ENCODE measurements at places on chromosomes 7 and 10. TPM values are rescaled to one million over a fixed set of nuclear protein-coding genes. Genes with fewer than 3 reads are reported as not detected.

DNA sequence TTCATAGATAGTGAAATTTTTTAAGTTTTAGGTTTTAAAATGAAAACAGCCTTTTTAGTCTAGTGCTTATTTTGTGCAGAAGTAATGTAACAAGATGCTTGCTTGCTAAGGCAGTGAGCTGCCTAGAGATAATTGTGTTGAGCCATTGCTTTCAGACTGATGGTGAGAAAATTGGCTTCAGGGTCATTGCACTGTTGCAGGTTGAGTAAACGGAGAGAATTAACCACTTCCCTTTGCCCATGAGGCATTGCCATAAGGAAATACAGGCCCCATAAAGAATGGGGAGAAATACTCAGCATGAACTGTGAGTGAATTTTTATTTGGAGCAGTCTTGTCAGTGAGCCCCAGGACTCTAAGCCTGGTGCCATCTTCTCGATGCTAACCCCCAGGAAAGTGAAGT is 140.5 kb downstream of the LRRC4 start:
- no peaks in the 10 kb centered on the region for H3K27me3 ChIP-seq
- peaks cover 60% of the 10 kb centered on the region for H3K36me3 ChIP-seq
- no peak overlapping the region for H3K27ac ChIP-seq
- H3K4me1 ChIP-seq: peaks cover 21% of the 10 kb centered on the region
- H3K4me3 ChIP-seq: peak overlapping the region; percentile 13
- DNase-seq: no peak

GRCh38 chr10:102067091-102067916 is 2.2 kb downstream of the HPS6 start:
- H3K4me1 ChIP-seq: peaks cover 5% of the 10 kb centered on the region
- peaks cover 12% of the 10 kb centered on the region for H3K27me3 ChIP-seq
- no peak overlapping the region for H3K27ac ChIP-seq

DNA sequence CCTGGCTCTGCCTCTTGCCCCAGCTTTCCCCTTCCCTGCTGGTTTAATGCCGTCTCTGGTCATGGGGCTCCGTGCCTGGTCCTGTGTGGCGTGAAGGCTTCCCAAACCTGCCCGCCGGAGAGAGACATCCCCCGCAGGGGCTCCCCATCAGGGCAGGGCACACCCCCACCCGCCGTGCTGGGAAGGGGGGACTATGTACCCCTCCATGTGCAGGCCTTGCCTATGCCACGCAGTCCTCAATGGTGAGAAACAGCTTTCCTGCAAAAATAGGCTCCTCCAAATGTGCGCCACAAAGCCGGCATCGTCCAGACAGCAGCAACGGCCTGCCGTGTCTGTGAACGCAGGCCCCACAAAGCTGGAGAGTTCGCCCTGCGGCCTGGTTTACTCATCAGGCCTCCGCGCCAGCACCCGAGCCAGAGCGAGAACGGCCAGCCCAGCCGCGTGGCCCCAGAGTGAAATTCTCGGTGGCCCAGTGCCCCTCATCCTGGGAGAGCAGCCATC is 313.4 kb downstream of the DNAJB6 start:
- no peaks in the 10 kb centered on the region for H3K36me3 ChIP-seq
- no peak overlapping the region for H3K27ac ChIP-seq
- no peaks in the 10 kb centered on the region for H3K4me1 ChIP-seq
- H3K4me3 ChIP-seq: no peak overlapping the region

GRCh38 chr10:18743926-18744325 is 84.7 kb downstream of the ARL5B start:
- no peaks in the 10 kb centered on the region for H3K4me1 ChIP-seq
- H3K36me3 ChIP-seq: no peaks in the 10 kb centered on the region
- no peaks in the 10 kb centered on the region for H3K27me3 ChIP-seq
- DNase-seq: no peak

GRCh38 chr7:139870380-139870779 is 41.3 kb downstream of the TBXAS1 start:
- no peaks in the 10 kb centered on the region for H3K27me3 ChIP-seq
- no peaks in the 10 kb centered on the region for H3K36me3 ChIP-seq
- no peak overlapping the region for H3K4me3 ChIP-seq

DNA sequence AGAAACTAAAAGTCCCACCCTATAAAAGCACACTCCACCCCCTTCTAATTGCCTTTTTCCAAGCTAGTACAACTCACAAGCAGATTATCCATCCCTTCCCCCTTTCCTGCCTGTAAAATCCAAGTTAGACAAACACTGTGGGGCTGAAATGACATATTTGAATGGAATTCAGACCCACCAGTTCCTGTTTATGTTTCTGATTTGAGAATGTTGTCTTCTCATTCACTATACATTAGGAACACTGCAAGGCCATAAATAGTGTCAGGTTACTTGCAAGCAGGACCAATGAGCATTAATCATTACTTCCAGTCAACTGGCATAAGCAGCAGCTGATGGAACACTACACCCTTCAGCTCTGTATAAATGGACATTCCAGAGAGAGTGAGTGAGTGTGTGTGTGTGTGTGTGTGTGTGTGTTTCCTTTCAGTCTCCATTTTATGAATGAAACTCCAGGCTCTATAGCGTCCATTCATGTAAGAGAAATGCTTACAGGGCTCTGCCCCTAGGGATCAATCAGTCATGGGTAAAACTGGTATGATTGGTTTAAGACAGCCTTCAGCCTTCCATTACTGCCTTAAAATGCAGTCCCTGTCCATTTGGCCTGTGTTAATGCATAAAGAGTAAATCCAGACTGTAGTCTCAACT is 69.3 kb downstream of the ETV1 start:
- no peaks in the 10 kb centered on the region for H3K4me1 ChIP-seq
- DNase-seq: peak; percentile 38
- H3K36me3 ChIP-seq: no peaks in the 10 kb centered on the region
- H3K27ac ChIP-seq: peak overlapping the region; percentile 81
- H3K4me3 ChIP-seq: no peak overlapping the region

Gene FAM180A
- total RNA-seq: not detected

Gene PALD1
- total RNA-seq: 17.3 TPM

Gene ADRA2A
- total RNA-seq: not detected

Gene EBF3
- total RNA-seq: 2.8 TPM

Gene SLC39A12
- total RNA-seq: not detected

Gene DEPP1
- total RNA-seq: 1.3 TPM

All from endodermal cell (in vitro differentiated cells).